Cardiac muscle cell (in vitro differentiated cells and primary cell): ENCODE measurements at places on chromosomes 6 and 20. TPM values are rescaled to one million over a fixed set of nuclear protein-coding genes. Genes with fewer than 3 reads are reported as not detected.

EYS gene
- 0.15 and 0.21 TPM in 2 replicates for polyA plus RNA-seq

SMOC2 gene
- 1.9 and 4.1 TPM in 2 replicates for polyA plus RNA-seq

GPR6 gene
- polyA plus RNA-seq, result not detected in 2 replicates

POPDC3 gene
- 80.0 and 97.0 TPM in 2 replicates for polyA plus RNA-seq

EEF1E1 gene
- 62.9 and 87.8 TPM in 2 replicates for polyA plus RNA-seq

HCRTR2 gene
- 0.42 TPM in 1 of 2 replicates, not detected in the other for polyA plus RNA-seq

CASS4 gene
- not detected in 2 replicates for polyA plus RNA-seq

ENPP5 gene
- 5.4 and 7.1 TPM in 2 replicates for polyA plus RNA-seq

COL21A1 gene
- polyA plus RNA-seq, result 0.81 and 0.83 TPM in 2 replicates

CST7 gene
- 0.20 TPM in 1 of 2 replicates, not detected in the other for polyA plus RNA-seq

CST5 gene
- polyA plus RNA-seq, result 0.56 TPM in 1 of 2 replicates, not detected in the other
